Substantia nigra (tissue), 51 donors: ENCODE measurements at places on chromosomes 2 and 18.

GRCh38 chr2:187549193-187549592 lies 5.0 kb downstream of the TFPI start:
- DNase-seq: no peak

DNA sequence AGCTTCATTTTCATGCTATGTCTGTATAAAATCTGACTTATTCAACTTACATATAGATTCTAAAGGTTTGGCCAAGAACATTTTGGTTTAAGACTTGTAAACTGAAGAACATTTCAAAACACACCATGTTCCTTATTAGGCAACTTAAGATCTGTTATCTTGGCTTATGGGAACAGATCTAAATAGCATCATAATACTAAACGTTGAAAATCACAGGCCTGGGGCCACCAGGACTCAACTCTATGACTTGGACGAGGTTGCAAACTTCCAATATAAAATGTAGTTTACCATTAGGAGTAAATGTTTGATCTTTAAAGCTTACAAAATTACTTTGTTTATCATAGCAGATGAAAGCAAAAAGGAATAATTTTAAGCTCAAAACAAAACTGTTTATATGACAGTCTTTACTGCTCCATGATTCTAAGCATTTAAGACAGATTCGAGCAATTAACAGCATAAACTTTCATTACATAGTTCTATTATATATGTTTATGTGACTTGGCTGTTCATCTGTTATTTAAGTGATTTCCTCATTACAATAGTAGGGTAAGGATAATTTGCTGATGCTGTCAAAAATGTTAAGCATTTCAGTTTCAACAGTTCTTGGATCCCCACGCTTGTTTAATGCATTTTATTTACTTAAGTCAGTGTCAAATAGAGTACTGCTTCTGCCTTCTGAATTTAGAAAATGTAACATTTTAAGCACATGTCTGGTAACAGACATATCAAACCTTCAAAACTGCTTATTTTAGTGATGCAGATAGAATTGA lies 8.3 kb downstream of the TCF4 start:
- no peak for DNase-seq

DNA sequence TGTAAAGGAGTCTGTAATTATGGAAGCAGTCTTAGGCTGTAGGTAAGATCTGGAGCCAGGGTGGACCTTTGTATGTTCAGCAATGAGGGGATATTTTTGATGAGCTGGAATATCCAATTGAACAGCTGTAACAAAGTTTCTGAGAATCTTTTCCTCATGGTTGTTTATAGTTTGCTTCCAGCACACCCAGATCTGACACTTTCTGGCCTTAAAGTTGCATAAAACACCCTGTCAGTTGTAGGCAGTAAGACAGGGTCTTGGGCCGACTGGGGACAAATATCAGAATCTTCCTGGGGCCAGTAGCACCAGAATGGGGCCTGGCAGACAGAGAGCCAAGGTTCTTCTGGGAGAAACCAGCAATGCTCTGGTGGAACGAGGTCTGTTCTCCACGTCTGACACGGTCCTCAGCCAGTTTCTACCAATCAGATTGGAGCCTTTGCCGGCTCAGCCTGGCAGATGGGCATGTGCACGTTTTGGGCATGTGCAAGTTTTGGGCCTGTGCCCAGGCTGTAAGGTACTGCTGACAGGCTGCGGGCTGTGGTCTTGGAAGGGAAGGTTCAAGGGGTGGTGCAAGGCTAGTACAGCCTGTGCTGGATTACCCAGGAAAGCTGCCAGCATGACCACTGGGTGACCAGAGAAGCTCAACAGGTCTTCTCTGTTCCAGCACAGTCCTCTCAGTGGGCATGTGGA lies 89.8 kb downstream of the PRKCE start:
- DNase-seq: no peak

- DNase-seq: no peak
These were observed 659 bp downstream of the ZNF142 start for GRCh38 chr2:218658671-218659257.

GRCh38 chr2:34025196-34025595 lies 426.1 kb upstream of the FAM98A start:
- DNase-seq: no peak

GRCh38 chr18:36560187-36560586 lies 262.7 kb downstream of the FHOD3 start:
- DNase-seq: no peak

GRCh38 chr2:175677880-175678279 lies 324.2 kb downstream of the LNPK start:
- DNase-seq: no peak

- no peak for DNase-seq
These were observed 169.7 kb upstream of the NOSTRIN start for GRCh38 chr2:168632709-168633121.

DNA sequence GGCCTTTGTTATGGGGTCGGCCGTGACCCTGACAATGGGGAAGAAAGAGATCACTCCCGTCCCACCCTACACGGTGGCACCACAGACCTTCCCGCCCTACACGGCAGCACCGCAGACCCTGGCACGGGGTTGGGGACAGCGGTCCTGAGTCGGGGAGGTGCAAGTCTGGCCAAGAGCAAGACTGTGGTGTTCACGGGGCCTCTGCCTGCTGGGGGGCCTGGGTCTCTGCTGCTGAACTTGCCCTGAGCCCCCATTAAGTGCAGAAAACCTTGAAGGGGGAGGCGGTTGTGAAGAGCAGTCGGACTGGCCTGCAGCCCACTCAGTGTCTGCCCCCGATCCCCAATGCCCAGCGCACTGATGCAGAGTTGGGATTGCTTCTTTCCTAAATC lies 75.9 kb downstream of the SLC66A2 start:
- no peak for DNase-seq
